ENCODE measurements at places on chromosomes 5 and 9.
A peak's percentile ranks its signal among the peaks of the same experiment; 100 is the strongest.

GRCh38 chr5:151476016-151476415 lies 28.6 kb downstream of the SLC36A1 start:
- no peak for DNase-seq

DNA sequence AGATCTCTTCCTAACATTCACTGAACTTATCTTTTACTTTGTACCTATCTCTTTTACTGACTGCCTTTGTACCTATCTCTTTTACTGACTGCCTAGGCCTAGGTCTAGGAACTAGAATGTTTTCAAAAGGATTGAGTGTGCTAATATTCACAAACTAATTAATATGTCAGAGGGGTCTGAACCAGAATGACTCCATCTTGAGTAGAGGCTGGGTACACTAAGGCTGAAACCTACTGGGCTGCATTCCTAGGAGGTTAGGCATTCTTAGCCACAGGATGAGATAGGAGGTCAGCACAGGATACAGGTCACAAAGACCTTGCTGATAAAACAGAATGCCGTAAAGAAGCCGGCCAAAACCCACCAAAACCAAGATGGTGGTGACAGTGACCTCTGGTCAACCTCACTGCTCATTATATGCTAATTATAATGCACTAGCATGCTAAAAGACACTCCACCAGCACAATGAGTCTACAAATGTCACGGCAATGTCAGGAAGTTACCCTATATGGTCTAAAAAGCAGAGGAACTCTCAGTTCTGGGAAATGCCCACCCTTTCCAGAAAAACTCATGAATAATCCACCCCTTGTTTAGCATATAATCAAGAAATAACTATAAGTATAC lies 2.5 kb upstream of the RHOBTB3 start:
- DNase-seq = no peak

- peak; percentile 41 for DNase-seq
Observed at GRCh38 chr5:40223884-40224402, 455.8 kb upstream of the PTGER4 start.

DNA sequence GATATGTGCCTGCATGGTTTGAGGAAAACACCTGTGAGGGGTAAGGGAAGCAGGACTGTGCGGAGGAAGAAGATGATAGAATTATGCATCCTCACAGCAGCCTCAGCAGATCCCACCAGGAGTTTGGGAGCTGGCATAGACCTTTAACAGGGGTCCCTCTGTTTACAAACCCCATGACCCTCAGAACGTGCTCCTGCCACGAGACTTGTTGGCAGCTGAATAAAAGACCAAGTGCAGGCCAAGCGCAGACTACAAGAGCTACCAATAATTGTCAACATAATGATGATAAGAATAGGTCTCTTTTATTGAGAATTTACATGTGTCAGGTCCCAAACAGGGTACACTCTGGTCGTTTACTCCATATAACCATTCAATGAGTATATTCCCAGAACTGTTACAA lies 236.0 kb downstream of the MED10 start:
- no peak for DNase-seq

DNA sequence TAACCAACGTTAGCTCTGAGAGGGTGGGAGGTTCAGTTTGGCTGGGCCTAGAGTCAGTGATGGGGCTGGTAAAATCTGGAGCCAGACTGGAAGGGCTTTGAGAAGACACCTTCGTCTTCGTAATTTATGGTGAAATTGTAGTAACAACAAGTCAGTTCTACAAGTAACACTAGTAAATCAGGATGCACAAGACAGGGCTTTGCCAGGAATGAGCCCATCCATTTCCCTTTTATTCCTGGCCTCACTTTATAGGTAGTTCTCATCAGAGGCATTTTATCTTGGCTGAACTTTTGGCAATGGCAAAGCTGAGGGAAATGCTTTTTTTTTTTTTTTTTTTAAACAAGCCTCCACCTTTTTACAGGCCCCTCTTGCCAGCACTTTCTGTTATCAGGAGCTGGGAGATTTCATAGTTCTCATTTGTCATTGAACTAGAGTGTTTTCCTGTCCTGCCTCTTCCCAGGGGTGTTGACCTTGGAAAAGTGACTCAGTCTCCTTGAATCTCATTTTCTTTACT lies 110.5 kb upstream of the KLF4 start:
- DNase-seq = no peak

Data from Caki2 (cell line).